ENCODE measurements at places on chromosomes 4 and X.

- no peak for DNase-seq
Observed at GRCh38 chrX:154380153-154380552, 1.1 kb downstream of the EMD start.

DNA sequence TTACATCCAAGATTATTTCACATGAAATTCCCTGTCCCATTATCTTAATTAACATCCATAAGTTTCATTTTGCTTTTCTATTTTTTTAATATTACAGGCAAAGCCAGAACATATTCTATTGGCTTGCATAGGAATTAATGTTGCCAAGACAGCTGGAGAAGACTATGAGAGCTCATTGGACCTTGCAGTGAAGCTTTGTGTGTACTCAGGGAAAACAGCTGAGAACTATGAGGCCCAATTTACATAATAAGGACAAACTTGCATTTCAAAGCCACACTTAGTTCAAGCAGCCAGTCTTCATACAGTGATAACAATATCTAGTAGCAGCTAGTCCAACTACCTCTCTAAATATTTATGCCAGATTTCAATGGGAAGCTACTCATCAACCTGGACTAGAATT is 134.4 kb downstream of the DDX53 start:
- no peak for DNase-seq

DNA sequence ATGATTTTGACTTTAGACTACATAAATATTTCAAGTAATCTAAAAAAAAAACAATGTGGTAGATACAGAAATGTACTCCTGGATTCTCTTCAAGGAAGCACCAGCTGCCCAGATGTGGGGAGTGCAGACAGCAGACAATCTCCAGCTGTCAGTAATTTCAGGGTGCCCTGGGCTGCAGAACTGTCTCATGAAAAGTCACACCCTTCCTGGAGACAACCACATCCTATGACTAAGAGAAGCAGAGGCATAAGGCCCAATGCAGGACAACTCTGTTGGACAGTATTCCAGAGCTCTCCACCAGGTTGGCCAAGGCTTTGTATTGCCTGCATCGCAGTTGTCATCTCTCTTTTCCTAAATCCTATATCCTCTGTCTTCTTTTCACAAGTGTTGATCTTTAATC is 34.4 kb upstream of the BLTP1 start:
- no peak for DNase-seq

GRCh38 chr4:73948990-73949706 is 32.7 kb downstream of the PF4 start:
- no peak for DNase-seq

DNA sequence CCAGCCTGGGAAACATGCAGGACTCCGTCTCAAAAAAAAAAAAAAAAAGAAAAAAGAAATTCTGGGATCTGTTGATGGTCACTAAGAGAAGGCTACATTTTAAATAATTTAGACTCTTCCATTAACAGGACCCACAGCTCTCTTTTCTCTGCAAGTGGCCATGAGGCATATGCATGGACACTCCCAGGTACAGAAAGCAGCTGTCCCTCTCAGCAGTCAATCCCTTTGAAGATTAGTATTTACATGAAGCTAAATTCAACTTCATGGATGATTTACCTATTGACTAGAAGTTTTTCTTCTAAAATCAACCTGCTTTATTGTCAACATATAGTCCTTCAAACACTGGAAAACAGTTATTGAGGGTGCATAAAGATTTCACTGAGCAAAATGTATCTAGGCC is 139.9 kb downstream of the CPEB2 start:
- no peak for DNase-seq

- no peak for DNase-seq
Observed at GRCh38 chr4:106893903-106894302, 142.2 kb downstream of the DKK2 start.

GRCh38 chr4:135412213-135412612 is 1210.6 kb upstream of the PABPC4L start:
- DNase-seq, result no peak

GRCh38 chr4:22688236-22688635 is 4.5 kb upstream of the GBA3 start:
- DNase-seq, result no peak

DNA sequence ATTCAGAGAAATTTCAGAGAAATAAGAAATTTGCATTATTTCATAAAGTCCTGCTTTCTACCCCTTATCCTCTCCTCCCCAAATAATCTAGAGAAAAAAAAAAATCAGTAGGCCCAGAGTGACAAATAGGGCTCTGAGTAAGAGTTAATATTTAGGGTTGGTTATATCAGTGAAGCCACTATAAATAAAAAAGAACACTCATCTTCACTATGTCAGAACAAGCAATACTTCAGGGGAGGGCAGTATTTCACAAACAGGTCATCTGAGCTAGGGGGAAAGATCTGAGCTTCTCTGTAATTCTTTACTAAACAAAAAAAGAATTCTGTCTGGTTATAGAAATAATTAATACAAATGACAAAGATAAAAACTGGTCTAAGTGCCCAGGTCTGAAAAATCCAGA is 39.4 kb downstream of the PDE5A start:
- no peak for DNase-seq

DNA sequence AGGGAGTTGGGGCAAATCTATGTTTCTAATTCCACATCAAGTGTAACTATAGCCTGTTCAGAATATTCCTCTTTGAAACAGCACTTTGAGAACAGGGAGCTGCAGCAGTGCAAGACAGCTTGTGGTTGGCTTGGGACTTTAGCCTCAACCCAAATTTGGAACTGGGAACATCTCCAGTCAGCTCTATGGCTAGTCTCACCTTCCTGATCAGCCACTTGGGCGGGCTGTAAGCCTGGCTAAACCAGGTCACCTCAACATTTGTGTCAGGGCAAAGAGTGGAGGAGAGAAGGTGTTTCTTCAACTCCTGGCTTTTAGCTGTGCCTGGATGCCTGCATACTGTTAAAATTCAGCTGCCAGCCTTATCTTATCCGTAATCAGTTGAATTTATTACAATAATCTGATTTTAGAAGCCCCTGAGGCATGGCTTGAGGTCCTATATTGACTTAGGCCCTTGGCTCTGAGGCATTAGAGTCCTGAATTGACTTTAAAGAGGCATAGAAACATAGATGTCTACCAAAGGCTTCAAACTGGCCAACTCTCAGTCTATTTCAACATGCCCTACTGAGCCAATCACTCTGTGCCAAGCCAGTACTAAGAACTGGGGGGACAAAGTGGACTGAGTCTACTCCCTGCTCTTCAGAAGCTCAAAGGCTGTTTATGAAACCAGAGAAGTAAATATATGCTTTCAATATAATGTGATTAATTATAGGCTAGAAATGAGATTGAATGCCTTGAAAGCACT is 18.7 kb upstream of the AR start:
- DNase-seq, result no peak

- DNase-seq, result no peak
Observed at GRCh38 chrX:1451661-1452515, 821 bp downstream of the ASMTL start.

DNA sequence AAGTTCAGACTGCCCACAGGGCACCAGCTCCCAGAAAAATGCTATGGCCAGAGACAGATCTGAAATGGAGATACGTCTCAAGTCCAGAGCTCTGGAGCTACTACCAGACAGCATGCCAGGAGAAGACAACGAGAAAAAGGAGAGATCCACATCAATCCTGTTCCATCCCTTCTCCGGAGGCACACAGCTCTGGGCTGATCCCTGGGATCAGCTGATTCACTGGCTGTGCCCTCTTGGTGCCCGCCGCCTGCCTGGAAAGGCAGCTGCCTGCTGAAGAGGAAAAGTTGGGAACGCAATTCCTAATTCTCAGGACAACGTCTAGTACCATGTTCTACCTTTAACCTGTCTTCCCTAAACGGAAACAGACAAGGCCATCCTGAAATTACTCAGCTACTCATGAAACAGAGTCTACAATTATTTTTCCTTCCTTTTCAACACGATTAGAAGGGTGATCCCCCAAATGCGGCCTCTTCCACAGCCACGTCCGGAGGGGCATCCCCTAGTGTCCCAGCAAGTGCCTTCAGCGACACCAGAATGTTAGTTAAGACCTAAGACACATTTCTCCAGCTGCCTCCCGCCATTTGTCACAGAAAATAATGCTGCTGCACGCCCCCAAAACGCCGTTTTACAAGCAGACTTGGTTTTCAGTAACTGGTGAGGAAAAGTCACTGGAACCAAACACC is 2.4 kb downstream of the ZFYVE28 start:
- DNase-seq, result no peak

DNA sequence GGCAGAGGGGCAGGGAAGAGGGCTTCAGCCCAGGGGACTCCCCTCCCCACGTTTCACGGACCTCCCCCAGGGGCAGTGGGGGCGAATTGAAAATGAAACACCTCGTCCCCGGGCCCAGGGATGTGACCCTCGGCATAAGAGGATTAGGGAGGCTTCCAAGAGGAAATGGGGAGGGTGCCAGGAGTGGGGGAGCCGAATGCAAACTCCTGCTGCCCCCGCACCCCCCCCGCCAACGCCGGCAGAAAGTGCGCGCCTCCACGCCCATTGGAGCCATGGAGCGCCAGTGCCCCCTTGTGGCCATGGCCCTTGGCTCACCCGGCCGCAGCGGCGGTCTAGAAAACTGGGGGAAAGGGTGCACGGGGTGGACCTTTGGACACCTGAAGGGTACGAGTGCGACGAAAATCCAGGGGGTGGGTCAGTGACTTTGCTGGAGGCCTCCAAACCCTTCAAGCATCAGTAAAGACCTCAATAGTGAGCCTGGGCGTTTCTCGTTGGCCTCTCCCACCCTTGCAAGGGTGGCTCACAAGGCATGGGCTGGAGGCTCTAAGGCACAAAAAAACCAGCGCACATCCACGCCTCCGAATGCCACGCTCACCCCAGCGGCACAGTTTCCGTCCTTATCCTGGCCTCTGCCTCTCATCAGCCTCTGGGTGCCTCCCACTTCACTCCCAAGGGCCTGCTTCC is 120.8 kb upstream of the PJA1 start:
- peak; percentile 63 for DNase-seq

GRCh38 chr4:57090079-57090478 is 20.1 kb downstream of the IGFBP7 start:
- DNase-seq, result no peak

GRCh38 chrX:92213786-92214185 is 434.6 kb downstream of the PCDH11X start:
- DNase-seq, result no peak

GRCh38 chrX:21975242-21975641 is 34.7 kb downstream of the SMS start:
- no peak for DNase-seq

GRCh38 chr4:142386449-142386848 is 459.7 kb downstream of the INPP4B start:
- DNase-seq, result no peak

DNA sequence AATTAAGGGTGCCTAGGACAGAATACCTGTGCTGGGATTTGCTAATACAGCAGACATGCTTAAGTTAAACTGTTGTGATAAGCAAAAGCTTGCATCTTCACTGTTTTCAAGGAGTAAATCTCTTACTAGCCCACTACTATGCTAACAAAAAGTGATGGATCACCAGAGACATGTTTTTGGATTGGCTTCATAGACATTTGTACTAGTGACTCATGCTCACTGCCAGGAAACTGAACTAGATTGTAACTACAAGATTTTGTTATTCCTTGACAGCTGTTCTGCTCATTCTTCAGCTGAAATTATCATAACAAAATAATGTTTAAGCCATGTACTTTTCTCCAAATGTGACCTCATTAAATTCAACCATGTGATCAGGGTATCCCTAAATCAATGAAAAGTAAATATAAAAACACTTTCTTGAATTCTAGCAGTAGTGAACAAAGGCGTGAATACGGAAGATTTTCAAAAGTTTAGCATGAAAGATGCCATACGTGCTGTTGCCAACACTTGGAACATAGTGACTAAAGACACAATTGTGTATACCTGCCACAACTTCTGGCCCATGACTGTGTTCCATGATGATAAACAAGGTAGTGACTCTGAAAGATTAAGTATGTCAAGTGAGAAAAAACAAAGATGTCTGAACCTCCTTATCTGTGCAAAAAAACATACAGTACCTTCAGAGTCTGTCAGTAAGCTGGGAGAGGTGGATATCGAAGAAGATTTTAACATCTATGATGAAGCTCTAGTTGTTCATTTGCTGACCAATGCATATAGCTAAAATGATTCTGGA is 154.0 kb downstream of the BTC start:
- no peak for DNase-seq

DNA sequence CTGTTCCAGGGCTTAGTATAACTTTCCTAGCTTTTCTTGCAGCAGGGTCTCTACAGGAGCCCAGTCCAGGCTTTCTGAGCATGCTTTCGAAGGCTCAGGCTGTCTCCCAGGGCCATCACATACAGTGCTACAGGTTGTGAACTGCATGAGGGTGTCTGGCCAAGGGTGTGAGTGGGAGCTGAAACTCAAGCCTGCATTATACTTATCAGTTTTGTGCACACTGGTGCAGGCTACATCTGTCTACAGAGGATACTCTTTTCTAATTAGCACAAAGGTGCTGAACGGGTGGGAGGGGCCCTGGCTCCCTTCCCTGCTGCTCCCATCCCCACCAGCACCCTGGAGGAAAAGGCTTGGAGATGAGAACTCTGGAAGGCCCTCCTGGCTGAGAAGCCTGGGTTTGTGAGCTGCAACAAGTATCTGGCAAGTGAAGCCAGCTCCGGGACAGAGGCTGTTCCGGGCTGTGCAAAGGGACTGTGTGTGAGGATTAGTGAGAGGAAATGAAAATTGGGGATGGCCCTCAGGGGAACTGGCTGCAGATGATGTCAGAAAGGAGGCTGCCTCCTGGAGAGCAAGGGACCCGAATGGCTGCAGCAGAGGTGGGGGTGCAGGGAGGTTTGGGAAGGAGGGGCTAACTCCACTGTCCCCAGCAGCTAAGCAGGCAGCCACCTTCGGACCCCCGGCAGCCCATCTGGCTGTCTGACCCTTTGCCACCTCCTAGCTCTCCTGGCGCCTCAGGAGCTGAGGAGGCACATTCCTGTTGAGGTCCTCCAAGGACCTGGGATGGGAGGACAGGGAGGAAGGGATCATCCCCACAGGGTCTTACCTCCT is 68.5 kb downstream of the EFNB1 start:
- DNase-seq, result no peak

- DNase-seq, result no peak
Observed at GRCh38 chr4:129232589-129233337, 136.8 kb downstream of the C4orf33 start.

- DNase-seq, result no peak
Observed at GRCh38 chr4:40940317-40940741, 190.6 kb downstream of the NSUN7 start.

GRCh38 chr4:17194586-17194985 is 296.1 kb upstream of the LDB2 start:
- DNase-seq, result no peak

DNA sequence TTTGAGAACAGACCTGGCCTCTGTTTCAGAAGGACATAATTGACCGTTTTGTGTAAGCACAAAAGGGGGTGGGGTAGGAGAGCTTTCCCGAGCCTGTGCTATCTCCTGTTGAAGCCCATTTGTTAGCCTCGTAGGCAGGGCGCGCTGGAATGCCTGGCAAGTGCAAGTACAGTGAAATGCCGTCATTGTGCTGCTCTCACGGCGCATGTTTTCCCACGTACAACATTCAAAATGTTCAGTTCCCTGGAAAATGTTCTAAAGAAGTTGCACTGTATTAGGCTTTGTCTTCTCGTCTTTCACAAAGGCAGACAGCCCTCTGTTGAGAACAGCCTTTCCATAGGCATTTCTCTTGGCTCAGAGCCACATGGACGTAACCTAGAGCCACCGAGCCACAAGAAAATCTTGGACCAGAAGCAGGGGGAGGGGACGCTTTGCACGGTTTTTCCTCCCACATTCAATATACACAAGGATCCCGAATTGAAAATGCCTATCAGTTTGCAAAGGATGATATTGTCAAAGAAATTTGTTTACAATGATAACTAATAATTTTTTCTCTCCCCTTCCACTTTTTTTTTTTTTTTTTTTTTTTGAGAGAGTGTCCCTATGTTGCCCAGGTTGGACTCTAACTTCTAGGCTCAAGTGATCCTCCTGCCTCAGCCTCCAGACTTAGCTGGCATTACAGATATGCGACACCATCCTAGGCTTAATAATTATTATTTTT is 54.6 kb upstream of the RAPGEF2 start:
- no peak for DNase-seq
